Stimulated activated naive CD4-positive, alpha-beta T cell treated with Interleukin-2 at 50 U/mL for 16 hours (primary cell): ENCODE measurements at places on chromosomes 12 and 14.

GRCh38 chr14:63091394-63091996 lies 46.2 kb upstream of the KCNH5 start:
- no peak for DNase-seq

DNA sequence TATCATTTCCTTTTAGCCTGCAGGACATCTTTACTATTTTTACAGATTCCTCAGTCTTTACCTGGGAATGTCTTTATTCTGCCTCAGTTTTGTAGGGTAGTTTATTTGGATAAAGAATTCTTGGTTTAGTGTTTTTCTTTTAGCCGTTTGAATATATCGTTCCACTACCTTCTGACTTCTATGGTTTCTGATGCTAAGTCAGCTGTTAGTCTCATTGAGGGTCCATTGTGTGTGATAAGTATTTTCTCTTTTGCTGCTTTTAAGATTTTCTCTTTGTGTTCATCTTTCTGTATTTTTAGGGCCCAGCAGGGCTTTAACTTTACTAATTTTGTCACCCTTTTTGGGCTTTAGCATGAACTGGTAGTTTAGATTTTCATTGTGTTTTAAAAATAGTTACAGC lies 113.5 kb downstream of the MNAT1 start:
- no peak for DNase-seq

DNA sequence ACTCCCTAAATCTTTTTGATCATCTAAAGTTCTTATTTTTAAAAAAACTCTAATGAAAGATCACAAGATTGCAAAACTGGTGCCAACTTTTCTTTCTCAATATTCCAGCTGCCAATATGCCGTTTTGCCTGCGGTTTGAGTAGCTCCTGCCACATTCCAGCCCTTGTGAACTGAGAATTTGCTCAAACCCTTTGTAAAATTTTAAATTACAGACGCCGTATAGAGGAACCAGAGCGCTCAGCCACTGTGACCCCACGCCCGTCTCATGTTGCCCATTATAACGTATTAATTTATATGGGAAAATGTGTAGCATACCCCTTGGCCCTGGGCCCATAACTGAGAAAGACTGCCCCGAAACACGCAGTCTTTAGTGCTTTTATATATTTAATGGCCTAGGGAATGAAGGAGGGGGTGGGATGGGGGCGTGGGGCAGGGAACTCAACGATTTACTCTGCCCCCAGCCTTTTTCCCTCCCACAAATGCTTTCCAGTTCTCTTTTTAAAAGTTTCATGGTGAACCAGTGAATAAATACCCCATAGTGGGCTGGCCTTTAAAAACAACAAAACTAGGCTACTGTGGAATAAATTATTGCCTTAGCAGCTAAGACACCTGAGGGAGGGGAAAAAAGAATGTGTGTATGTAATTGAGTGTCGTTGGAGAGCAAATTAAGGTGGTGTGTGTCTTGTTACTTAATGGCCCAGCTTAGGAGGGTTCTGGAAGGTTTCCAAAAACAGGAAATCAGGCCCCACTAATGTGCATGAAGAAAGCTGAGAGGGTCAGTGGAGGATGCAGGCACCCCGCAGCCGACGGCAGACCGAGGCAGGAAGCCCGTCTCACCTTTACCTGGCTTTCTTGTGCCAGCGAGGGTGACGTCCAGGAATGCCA lies 45.7 kb upstream of the RFLNA start:
- DNase-seq = no peak

DNA sequence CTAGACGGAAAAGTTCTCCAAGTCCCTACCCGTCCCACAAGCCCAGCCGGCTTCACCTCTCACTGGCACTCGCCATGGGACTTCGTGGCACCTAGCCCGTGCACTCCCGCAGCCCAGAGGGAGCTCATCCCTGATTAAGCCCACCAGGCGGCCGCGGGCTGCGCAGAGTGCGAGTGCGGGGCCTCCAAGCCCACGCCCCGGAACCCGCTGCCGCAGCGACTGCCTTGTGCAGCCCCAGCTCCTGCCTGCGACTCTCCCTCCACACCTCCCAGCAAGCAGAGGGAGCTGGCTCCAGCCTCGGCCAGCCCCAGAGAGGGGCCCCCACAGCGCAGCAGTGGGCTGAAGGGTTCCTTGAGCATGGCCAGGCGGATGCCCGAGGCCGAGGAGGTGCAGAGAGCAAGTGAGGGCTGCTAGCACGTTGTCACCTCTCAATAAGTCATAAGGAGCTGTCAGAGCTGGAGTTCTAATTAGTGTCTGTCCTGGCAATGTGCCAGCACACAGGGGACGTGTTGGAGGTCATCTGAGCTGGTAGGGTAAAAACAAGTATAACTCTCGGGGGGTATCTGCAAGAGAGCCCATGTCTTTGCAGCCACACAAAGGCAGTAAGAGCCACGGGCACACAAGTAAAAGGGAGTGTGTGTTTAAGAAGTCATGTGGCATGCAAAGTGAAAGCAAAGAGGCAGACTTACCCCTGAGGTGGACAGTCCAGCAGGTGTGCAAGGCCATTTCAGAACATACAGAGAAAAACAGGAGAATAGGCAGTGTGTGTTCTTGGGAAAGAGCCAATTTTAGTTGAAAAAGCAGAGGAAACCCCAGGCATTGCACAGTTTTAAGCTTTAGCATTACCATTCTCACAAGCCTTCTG lies 27.1 kb upstream of the TMTC2 start:
- no peak for DNase-seq

- DNase-seq = no peak
These were observed 5.4 kb downstream of the SALL2 start for GRCh38 chr14:21520767-21521166.

- DNase-seq = no peak
These were observed 22.2 kb downstream of the ZNF664 start for GRCh38 chr12:123995023-123995748.

GRCh38 chr12:44544018-44544417 lies 332.1 kb downstream of the NELL2 start:
- no peak for DNase-seq

- DNase-seq = no peak
These were observed 23.5 kb upstream of the PTPRB start for GRCh38 chr12:70660620-70661219.

- no peak for DNase-seq
These were observed 257.0 kb downstream of the ETNK1 start for GRCh38 chr12:22881878-22882385.

DNA sequence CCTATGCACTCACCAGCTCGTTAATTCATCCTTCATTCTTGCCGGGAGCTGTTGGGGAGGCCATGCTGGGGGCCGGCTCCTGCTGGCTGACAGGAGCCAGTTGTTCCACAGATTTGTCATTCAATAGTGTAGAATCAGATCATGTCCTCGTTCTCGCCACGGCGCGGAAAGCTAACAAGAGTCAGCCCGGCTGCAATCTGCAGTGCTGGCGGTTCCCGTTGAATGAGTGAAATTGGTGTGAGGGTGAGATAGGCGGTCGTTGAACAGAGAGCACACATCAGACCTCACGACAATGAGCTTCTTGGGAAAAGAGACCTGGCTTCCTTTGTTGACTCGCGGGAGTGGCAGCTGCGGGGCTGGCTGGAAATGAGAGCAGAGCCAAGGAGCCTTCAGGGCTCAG lies 57.5 kb downstream of the KIF26A start:
- DNase-seq = no peak

- DNase-seq = no peak
These were observed 1845.8 kb upstream of the SEL1L start for GRCh38 chr14:83379436-83379835.

- no peak for DNase-seq
These were observed 71.4 kb downstream of the KCNK10 start for GRCh38 chr14:88251650-88252049.

- no peak for DNase-seq
These were observed 204.4 kb downstream of the SLC25A21 start for GRCh38 chr14:36967892-36968555.

- DNase-seq = no peak
These were observed 161.3 kb upstream of the LMNTD1 start for GRCh38 chr12:25714198-25714984.

DNA sequence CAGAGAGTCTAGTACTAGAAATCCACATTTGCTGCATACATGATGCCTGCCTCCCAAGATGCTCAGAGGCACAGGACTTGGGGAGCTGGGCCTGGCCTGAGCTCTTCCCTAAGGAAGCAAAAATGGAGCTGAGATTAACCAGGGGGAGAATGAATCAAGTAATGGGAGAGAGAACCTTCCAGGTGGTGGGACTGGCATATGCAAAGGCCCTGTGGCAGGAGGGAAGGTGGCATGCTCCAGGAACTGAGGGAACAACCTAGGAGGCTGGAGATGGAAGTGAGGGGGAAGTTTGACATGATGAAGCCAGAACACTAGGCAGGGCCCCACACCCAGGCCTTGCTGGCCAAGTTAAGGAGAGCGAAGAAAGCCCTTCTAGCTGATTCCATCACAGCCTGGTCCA lies 23.3 kb downstream of the TMEM63C start:
- DNase-seq = no peak

DNA sequence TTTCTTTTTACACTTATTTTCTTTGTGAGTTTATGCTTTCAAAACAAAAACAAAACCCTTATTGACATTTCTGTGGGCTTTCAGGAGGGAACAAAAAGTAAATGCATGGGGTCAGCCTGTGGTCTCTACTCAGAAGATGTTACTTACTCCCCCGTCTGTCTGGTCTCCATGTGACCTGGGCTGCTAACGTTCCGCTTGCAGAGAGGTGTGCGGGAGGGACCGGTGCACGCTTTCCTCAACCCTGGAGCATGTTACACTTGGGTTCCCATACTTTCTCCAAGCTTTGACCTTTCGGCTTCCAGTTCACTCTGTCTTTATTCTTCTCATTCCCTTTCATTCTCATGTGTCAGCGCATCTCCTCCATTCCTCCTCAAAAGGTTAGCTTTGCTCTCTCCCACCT lies 36.5 kb downstream of the ZC3H14 start:
- no peak for DNase-seq

GRCh38 chr14:52833891-52834290 lies 42.5 kb upstream of the GNPNAT1 start:
- no peak for DNase-seq

DNA sequence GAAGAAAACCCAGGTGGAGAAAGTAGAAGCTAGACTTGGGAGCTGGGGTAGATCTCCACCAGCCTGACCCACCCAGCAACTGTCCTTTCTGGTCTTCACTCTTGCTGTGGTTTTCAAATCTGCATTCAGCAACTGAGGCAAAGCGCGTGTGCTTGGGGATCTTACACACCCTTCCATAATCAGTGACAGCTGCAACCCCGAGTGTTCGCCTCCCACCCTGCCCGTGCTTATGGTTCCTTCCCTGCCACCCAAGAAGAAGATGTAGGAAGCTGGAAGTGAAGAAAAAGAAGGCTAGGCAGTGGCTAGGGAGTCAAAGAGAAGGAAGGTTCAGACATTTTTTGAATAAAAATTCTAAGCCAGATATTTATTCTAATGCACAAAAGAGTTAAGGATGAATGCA lies 162.6 kb upstream of the CCND2 start:
- DNase-seq = no peak

GRCh38 chr12:7101694-7102131 lies 7.3 kb downstream of the C1RL start:
- DNase-seq = no peak

- DNase-seq = no peak
These were observed 33.8 kb downstream of the DMAC2L start for GRCh38 chr14:50345846-50346422.

- no peak for DNase-seq
These were observed 47.9 kb upstream of the PLEKHG7 start for GRCh38 chr12:92654929-92655328.

- DNase-seq = no peak
These were observed 96.7 kb downstream of the NUBPL start for GRCh38 chr14:31657917-31658316.

DNA sequence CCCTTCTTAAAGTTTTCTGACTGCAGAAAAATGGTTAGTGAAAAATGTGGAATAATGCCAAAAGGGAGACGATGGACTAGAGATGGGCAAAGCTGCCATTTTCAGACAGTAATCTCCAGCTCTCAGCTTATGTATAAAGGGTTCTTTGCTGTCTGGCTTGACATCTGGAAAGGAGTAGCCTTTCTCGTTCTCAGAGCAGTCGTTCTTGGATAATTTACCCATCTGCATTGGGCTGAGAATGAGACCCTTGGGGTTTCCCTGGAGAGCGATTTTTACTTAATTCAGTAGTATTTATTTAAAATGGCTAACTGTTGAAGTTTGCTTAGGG lies 1.2 kb downstream of the NUDT4 start:
- no peak for DNase-seq

DNA sequence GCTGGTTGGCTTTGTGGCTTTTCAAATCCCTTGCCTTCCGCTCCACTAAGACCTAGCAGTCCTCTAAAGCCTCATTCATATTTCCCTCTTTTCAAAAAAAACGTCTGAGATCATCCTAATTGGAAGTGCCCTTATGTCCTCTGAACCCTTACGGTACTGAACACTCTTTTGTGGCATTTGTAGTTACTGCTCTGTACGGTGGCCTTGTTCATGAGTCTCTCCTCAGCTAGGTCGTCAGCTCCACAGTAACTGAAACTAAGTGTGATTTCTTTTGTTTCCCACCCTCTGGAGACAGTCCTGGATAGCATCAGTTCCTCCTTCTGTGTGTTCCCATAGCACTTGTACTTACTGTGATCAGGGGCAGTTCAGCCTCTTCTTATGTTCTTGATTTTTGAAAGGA lies 49.7 kb downstream of the DAAM1 start:
- DNase-seq = no peak

DNA sequence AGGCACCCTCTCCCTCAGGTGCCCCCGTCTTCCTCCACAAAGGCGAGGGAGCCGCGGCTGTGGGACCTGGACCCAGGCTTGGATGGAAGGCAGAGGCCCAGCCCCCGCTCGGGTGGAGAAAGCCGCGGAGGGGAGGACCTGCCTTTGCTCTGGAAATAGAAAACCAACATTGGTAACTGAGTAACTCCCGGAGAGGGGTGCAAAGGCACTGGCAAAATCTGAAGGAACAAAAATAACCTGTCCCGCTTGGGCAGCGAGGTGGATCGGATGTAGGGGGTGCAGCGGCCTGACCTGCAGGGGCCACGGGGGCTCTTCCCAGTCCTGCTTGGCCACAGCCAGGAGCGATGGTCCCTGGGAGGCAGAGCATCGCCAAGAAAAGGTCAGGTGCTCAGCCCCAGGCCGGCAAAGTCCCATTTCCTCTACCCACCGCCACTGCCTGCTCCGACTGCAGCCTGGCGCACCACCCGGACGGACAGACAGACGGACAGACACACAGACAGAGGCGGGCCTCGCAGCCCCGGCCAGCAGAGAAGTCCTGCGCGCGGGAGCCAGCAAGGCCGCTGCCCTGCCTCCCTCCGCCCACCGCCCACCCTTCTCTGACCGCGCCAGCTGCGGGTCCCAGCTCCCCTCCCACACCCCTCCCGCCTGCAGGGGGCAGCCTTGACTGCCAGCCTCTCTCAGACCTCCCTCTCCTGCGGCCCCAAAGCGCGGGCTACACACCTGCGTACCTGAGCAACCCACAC lies 21.4 kb upstream of the TMEM106C start:
- peak; percentile 25 for DNase-seq
